MCF 10A (cell line): ENCODE measurements at places on chromosomes 7 and 10. TPM values are rescaled to one million over a fixed set of nuclear protein-coding genes. Genes with fewer than 3 reads are reported as not detected.

DNA sequence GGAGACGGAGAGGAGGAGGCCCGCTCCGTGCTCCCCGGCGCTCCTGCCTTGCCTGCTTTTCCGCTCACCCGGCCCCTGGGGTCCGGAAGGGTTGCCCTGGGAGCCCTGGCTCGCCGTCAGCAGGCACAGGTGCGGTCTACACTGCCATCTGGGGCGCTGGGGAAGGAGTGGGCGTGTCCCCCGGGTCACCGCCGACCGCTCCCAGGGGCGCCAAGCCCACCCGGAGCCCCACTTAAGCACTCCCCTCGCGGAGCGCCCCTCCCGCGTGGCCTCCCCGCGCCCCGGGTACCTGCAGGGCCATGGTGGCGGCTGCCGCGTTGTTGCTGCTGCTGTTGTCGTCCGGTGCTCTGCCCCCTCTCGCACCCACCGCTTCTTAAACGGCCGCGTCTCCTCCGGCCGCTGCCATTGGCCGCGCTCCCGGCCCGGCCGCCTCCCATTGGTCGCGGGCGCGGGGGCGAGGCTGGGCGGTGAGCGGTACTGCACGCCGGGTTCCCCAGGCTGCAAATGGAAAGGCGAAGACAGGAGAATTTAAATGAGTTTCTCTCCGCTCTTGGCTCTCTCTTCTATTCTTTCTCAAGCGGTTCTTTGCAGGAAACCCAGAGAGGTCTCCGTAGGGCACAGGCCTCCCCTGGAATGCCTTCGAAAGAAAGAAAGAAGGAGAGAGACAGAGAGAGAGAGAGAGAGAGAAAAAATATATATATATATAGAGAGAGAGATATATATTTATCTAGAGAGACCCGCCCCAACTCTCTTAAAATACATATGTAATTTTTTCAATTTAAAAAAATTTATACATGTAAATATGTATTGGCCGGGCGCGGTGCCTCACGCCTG is at the start of gene ACBD7:
Gene ACBD7 (minus strand): TSS at position 349 of the 834 bp plus-strand sequence. CDS start 48 bp downstream, at position 301.
- peak; percentile 76 for DNase-seq

- DNase-seq, result no peak
These were observed 10.7 kb downstream of the SEMA3D start for GRCh38 chr7:85176197-85176596.

- DNase-seq, result peak; percentile 93
These were observed 57.4 kb downstream of the CDK6 start for GRCh38 chr7:92778972-92779371.

GRCh38 chr10:122498521-122498920 is 37.2 kb downstream of the HTRA1 start:
- DNase-seq, result no peak

GRCh38 chr7:11698384-11698871 is 133.6 kb downstream of the THSD7A start:
- DNase-seq, result no peak

GRCh38 chr7:550881-551614 is 31.4 kb upstream of the PDGFA start:
- no peak for DNase-seq

- DNase-seq, result peak; percentile 99
These were observed 22.9 kb downstream of the DNAJB12 start for GRCh38 chr10:72331575-72332422.

DNA sequence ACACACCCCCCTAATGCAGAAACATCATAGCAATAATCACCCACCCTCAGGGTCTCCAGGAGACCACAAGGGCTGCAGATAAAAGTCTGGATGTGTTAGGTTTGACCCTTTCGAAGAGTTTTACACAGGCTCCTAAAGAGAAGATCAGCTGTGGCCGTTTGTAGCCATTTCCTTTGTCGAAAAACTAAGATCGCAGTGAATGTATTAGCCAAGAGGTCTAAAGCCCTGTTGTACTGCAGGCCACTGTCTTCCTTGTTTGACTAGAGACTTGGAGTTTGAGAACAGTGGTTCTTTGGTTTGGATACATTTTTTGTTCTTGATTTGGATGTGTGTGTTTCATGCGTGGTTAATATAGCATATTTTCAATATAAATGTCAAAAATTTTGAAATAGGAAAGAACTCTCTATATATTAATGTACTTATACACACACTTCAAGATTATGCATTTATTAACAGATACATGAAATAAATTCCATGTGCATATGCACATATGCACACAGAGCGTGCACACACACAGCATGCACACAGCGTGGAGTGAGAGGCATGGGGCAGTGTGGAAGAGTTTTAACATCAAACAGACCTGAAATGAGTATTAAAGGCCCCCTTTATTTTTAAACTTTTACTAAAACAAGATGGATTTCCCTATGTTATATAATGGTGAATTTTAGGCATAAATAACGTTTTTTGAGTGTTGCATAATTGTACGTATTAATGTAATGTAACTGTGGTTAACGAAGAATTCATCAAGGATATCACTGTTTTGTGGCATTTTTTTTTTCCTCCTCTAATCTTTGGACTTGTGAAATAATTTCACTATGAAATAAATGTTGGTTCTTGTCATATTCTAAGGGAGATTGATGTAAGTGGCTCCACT is 2.2 kb downstream of the IKZF1 start:
- no peak for DNase-seq

DNA sequence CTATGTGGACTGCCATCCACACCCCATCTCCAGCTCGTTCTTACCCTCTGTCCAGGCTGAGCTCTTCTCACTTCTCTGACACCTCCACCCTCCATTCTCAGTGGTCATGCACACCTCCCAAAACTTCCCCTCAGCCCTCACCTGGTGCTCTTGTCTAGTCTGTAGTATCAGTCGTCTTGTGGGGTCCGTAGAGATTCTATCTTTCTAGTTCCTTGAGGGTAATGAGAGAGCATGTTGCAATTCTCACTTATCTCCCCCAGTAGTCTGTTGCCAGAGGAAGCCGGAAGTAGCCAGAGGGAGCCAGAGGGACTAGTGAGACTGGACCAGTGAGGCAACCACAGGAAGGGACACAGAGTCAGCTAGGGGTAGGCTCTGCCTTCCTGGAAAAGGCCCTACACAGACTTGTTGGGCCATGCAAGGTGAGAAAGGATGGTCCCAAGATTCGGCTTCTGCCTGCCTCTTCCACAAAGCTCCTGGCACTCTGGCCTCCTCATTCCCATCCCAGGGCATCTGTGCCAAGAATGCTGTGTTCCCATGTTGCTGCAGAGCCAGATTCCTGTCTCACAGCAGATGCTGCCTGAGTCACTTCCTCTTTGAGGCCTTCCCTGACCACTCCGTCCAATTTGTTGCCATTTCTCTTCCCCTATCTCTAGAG is 50.6 kb upstream of the DUSP5 start:
- DNase-seq, result peak; percentile 95

DNA sequence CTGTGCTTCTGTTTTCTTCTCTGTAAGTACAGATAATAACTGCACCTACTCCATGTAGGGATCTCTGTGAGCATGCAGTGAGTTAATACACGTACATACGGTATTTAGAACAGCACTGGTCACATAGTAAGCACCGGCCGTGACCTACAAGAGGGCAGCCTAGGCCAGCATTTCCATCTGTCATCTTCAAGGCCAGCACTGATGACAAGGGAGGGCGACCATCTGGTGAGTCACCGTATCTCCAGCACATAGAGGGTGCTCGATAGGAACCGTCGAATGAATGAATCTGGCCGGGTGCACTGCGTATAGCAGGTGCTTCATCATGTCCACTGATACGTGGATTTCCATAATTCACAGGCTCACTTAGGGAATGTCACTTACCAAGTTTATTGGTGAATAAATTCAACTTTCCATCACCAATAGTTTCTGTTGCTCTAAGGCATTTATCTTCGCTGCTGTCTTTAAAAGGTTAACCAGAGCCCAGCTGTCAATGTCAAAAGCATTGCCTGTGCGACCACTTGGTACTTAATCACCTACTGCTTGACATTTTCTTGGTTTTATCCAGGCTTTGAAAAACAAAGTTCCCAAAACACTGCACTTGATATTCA is 8.3 kb downstream of the NOD1 start:
- no peak for DNase-seq

Gene SPAM1
- not detected in 2 replicates for total RNA-seq

Gene SLC25A13
- total RNA-seq, result 23.4 and 28.6 TPM in 2 replicates

Gene WNT16
- not detected in 2 replicates for total RNA-seq

Gene HNRNPF
- 184 and 198 TPM in 2 replicates for total RNA-seq

Gene SDK1
- total RNA-seq, result 1.5 and 3.3 TPM in 2 replicates
